ENCODE measurements at places on chromosomes 5 and 9. TPM values are rescaled to one million over a fixed set of nuclear protein-coding genes. Genes with fewer than 3 reads are reported as not detected.
A peak's percentile ranks its signal among the peaks of the same experiment; 100 is the strongest.

TSSK1B gene
- not detected for total RNA-seq

GRCh38 chr5:76389513-76390154 lies 13.5 kb upstream of the IQGAP2 start:
- DNase-seq = no peak

DNA sequence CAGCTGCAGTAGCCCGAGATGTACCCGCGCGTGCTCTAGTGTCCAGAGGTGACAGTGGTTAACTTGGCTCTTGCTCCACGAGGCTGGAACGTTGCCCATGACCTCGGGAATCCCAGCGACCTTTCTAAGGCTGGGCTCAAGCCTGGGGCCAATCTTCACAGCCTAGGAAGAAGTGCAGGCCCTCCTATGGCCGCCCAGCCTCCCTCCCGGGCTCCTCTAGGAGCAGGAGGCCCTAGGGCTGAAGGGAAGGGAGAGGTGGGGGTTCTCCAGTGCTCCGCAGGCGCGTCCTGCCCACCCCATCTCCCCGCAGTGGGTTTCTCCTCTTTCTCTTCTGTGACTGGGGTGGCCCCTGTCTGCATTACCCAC lies 13.3 kb downstream of the NR2F1 start:
- DNase-seq = no peak

GRCh38 chr5:57172466-57173318 lies 1.2 kb upstream of the GPBP1 start:
- DNase-seq = no peak

- DNase-seq = peak; percentile 41
Measured at GRCh38 chr5:143376911-143377813, 26.3 kb downstream of the NR3C1 start.

P4HA2 gene
- total RNA-seq = 142 TPM

DNA sequence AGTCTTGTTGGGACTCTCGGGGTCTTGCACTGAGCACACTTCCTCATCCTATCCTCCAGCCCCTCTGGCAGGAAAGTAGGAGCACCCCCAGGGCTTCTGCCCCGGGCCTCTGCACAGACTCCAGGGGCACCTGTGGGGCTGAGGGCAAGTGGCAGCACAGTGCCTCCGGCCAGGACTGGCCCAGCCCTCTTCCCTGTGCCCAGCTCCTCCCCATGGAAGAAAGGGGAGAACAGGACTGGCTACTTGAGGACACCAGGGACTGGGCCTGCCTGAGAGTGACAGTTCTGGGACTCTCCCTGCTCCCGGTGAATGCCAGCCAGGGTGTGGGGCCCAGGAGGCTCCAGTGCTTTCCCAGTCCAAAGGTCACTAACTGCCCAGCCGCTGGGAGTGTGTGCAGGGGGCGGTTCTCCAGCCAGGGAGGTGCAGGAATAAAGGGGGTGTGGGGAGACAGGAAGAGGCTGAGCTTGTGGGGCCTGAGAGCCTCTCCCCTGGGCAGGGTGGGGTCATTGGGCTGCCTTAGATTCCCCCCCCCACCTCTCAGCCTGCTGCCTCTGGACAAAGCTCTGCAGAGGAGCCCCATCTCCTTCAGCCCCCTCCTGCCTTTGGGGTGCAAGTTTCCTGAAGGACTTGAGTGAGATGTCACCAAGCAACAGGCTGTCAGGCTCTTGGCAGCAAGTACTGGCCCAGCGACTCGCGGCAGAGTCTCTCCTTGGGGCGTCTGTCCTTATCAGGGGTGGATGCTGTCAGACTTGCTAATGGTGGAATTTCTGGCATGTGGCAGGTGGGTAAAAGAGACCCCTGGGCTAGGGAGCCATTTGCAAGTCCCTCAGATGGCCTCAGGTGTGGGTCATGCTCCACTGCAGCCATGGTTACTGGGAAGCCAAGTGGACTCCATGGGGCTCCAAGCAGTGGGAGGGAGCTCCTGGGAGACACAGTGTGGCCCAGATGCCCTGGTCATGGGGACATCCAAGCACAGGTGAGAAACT lies 19.1 kb upstream of the JADE2 start:
- DNase-seq = peak; percentile 19

CD14 gene
- total RNA-seq = 1.9 TPM

KIAA0825 gene
- 2.0 TPM for total RNA-seq

DNA sequence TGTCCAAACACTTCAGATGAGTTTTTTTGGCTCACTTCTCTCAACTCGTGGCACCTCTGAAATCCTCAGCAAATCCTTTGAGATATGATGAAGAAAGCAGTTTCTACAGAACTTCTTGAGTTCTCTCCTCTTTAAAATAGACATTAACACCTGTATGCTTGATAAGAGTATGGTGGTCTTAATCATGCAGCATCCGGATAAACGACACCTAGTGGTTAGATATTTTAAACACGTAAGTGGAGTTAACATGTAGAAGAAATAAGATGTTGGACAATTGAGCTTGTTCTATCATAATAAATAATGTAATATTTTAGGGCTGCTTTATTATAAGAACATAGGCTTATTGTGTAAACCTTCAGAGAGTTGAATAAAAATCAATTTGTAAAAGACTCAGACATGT lies 324.8 kb downstream of the CYLC2 start:
- no peak for DNase-seq

GRCh38 chr9:3856592-3856991 lies 330.8 kb upstream of the RFX3 start:
- no peak for DNase-seq

GRCh38 chr5:79560771-79561524 lies 47.0 kb upstream of the HOMER1 start:
- DNase-seq = peak; percentile 80

STRBP gene
- 2.1 TPM for total RNA-seq

Measured in HFFc6 (cell line).